NCI-H1694 treated with DMSO at 0.1 percent for 48 hours (cell line): ENCODE measurements at places on chromosomes 12 and 14.
A peak's percentile ranks its signal among the peaks of the same experiment; 100 is the strongest.

GRCh38 chr12:69885658-69886057 is 60.6 kb downstream of the MYRFL start:
- peak; percentile 45 for DNase-seq

GRCh38 chr12:19925841-19926240 is 442.5 kb upstream of the PDE3A start:
- no peak for DNase-seq

DNA sequence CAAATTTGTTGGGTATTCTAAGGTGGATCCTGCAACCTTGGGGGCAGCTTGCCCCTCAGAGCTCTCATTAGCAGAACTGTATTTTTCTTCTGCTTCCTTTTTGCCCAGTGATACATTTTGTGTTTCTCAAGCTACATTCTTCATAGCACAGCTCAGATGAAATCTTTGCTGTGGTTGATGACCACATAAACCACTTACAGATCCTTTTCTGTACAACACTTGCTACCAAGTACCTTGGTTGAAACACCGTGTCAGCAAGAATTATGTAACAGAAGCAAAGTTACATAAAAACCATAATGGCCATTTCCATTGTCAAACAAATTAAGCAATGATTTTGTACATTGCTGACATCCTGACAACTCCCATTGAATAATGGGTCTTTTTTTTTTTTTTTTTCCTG is 9.7 kb upstream of the PLBD1 start:
- no peak for DNase-seq

DNA sequence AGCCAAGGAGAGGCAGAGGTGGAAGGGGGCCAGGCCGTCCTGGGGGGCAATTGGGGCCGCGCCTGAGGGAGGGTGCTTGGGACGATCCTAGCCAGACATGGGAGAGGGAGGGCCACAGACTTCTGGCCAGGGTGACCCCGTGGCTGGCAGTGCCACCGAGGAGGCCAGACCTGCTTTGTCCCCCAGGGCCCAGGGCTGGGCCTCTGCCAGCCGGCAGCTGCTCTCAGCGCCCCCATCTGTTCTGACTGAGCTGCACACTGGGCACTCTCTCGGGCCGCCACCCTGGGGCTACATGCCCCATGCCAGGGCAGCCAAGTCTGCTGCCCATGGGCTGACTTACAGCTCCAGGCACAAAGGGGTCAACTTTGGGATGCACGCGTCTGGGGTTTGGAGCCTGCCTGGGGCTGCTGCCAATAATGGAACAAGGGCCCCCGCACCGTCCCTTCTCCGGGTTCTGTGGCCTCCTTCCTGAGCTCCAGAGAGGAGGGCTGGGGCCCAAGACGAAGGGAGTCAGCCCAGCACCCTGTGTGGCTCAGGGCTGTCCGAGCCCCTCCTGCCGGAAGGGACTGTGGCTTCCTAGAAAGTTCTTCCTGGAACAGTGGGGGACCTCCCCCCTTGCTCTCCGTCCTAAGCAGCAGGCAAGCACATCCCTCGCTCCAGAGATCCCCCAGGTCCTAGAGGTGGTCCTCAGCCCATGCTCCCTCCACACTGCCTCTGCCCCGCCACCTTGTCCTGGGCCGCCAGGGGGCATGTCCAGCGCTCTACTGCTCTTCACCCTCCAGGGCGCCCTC is 1.1 kb downstream of the ADSS1 start:
- DNase-seq = peak; percentile 32

GRCh38 chr12:29050503-29050902 is 98.6 kb upstream of the FAR2 start:
- no peak for DNase-seq

DNA sequence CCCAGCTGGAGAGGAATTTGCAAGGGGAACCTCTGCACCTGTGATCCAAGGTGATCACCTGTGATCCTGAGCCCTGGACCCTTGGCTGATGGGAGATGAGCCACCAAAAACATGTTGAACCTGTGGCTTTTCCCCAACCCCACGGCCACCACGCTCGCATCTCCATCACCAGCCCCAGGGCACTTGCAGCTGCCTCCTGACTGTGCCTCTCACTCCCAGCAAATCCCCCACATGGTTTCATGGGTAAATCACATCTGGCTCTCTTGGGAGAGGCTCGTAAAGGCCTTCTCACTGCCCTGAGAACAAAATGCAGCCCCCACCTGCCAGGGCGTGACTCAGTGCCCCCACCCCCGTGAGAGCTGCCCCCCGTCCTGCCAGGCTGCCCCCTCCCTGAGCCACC is 76.0 kb downstream of the RFLNA start:
- no peak for DNase-seq

GRCh38 chr14:63014621-63015020 is 30.6 kb downstream of the KCNH5 start:
- DNase-seq = no peak

DNA sequence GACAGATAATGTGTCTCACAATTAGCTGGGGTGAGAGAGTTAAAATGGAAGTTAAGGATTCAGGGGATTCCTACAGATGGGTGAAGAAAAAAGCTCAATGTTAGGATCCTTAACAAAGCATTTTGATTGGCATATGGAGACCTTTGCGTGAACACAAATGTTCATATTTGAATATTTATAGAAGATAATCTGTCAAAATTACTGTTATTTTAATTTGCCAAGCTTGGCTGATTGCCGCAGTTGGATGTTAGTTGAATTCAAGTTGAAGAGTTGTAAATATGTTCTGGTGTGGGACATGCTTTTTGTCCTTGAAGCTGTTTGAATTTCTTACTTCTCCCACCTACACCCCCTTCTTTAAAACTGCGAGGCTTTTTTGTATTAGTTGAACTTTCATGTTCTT is 91.2 kb downstream of the FUT8 start:
- no peak for DNase-seq

DNA sequence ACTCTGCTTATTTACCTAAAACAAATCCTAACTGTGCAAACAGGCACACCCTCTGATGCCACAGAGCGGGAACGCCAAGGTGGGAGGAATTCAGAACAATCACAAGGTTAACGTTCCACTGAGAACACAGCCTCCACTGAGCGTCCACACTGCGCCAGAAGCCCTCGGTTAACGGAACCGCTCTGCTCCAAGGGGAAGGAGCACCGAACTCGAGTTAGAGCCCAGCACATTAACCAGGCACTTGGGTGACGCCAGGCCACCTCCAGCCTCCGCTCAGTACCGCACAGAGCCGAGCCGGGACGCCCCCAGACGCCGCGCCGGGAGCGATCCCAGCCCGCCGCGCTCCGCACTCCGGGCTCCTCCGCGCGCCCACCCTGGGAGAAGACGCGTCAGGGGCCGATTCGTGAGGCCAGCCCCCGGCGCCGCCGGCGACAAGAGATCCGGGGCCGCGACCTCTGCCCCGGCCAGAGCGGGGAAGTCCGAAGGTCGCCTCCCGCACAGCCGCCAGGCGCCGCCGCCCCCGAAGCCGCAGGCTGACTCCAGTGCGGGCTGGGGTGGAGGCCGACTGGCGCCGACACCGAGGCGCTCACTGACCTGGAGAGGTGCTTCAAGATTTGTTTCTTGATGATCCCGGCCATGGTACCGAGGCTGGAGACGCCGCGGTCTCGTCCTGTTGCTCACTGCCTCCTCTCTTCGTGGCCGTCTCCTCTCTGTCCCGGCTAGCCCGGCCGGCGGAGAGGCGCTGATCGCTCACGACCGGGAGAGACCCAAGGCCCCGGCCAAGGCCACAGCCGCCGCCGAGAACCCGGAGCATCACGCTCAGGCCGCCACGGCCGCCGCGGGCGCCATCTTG is 450 bp downstream of the BLTP3B start:
- DNase-seq = peak; percentile 73

- DNase-seq = no peak
These were observed 6.0 kb upstream of the ACVRL1 start for GRCh38 chr12:51901121-51901817.

DNA sequence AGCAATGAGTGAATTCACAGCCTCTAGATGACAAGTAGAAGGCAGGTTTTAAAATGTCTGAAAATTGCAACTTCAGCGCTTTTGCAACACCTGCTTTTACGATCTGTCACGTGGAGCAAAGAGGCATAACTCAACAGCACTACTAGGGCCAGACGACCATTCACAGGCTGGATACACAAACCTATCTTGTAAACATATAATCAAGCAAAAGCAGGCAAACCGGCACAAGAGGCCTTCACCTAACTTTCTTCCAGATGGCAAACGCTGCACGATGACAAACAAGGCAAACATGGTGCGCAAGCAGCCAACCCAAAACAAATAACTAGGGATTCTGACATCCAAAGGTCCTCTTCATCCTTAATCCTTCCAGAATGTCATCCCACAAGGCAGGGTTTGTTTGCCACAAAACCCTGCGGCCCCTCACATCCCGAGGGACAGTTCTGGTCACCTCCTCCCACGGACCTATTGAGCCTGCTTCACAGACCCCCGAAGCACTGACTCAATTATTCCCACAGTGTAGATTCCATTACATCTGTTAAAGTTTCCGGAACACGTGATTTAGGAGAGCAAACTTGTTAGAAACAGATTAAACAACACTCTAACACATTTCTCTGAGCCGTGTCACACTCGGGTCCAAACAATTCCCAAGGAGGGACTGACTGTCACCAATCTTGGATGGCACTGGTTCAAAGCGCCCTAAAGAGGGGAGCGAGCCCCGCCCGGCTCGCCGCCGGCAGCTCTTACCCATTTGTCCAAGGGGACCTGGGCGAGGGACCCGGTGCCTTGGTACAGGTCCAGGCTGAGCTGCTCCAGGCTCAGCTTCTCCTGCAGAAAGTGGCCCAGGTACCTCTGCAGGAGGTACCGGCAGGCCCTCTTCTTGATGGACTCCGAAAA is 823 bp downstream of the ATG2B start:
- DNase-seq = peak; percentile 36

DNA sequence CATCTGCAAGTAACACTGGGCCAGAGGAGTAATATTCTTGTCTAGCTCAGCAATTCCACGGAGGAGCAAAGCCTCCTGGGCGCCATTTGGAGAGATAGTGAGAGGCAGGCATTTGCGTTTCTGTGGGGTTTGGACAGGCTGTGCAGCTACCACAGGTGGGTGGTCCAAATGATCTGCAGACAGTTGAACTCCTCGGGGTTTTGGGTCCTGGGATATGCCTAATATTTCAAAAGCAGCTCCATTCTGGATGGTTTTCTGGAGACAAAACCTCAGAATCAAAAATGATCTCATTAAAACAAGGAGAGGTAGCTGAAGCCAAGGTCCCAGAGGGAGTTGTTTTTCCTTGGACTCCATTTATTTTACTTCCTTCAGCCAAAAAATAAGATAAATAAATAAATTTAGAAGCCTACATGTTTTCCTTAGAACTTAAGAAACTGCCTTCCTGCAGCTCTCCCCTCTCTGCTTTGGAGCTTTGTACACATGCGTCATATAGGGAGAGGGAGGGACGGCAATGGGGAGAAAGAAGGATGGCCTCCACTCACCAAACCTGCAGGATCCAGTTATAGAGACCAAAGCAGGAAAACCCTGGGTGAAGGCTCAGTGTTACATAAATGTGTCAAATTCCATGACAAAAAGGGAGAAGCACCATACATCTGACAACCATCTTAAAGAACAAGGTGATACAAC is 227.3 kb upstream of the DAAM1 start:
- no peak for DNase-seq

DNA sequence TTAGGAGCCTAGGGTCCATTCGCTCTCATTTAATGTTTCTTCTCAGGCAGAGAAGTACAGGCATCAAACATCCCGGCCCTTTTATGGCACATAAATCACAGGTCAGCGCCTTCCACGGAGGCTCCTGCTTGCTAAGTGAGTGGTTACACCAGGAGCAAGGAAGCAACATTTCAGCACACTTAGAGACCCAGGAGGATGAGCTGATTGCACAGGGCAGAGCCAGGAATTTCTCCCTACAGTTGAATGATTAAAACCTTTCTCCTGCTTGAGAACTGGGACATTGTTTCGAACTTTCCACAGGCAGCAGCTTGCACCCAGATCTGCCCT is 233.4 kb downstream of the SPTSSA start:
- no peak for DNase-seq

GRCh38 chr14:47390831-47391504 is 284.4 kb downstream of the MDGA2 start:
- no peak for DNase-seq

GRCh38 chr12:52608826-52609630 is 7.8 kb upstream of the KRT72 start:
- DNase-seq = no peak

DNA sequence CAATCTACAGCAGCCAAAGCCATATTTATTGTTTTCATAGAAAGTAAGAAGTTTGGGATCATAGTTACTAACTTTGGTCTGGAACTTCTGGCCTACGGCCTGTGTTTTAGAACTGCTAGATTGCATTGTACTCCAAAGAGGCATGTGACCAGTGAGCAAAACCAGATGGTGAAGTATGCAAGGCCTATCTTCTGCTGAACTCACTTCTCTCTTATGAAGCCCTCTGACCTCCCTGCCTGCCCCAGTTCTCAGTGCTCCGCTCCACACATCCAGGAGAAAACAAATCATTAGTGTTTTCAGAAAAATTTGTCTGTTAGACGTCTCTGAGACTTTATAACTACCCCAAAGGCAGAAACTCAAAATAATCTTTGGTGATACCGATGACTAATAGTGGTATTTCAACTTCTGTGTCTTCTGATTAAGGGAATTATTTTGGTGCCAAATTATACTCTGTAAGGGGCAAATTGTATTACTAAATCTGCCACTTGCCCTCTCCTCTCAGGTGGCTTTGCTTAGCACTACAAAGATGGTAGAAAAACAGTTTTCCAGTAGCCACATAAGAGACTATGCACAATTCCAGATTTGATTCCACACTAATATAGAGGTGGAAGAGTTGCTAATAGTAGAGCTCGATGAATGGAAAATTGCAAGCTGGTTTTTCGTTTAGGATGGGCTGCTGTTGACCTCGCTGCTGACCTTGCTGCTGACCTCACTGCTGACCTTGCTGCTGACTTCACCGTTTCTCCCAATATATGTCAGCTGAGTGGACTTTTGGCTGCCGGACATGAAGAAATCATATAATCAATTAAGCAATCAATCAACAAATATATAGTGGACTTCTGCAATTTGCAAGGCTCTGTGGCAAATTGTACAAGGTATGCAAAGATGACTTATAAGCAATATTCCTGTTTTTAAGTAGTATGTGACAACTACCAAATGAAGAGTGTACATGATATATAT is 147.5 kb downstream of the KITLG start:
- no peak for DNase-seq

GRCh38 chr12:9813821-9814798 is 13.2 kb upstream of the KLRF1 start:
- peak; percentile 39 for DNase-seq

- DNase-seq = no peak
These were observed 23.6 kb downstream of the PYGL start for GRCh38 chr14:50920482-50921230.

- no peak for DNase-seq
These were observed 132.9 kb downstream of the CEP83 start for GRCh38 chr12:94326727-94327126.

GRCh38 chr14:61598980-61599379 is 96.3 kb upstream of the HIF1A start:
- DNase-seq = no peak

GRCh38 chr14:55340482-55340881 is 69.3 kb downstream of the FBXO34 start:
- no peak for DNase-seq

DNA sequence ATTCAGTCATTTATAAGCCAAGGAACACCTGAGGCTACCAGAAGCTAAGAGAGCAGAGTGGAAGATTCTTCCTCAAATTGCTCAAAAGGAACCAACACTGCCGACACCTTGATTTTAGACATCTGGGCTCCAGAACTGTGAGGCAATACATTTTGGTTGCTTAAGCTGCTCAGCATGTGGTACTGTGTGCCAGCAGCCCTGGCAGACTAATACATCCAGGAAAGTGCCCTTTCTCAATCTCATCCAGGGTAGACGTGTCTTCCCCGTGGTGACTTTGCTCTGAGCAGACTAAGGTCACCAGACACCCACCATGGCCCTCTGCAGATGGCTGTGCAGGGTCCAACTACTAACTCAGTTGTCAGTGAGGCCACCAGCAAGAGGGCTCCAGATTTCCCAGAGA is 122.8 kb downstream of the VRK1 start:
- DNase-seq = no peak
